Cortex of kidney (tissue), 1 donor: ENCODE measurements at places on chromosomes 11 and 22.

DNA sequence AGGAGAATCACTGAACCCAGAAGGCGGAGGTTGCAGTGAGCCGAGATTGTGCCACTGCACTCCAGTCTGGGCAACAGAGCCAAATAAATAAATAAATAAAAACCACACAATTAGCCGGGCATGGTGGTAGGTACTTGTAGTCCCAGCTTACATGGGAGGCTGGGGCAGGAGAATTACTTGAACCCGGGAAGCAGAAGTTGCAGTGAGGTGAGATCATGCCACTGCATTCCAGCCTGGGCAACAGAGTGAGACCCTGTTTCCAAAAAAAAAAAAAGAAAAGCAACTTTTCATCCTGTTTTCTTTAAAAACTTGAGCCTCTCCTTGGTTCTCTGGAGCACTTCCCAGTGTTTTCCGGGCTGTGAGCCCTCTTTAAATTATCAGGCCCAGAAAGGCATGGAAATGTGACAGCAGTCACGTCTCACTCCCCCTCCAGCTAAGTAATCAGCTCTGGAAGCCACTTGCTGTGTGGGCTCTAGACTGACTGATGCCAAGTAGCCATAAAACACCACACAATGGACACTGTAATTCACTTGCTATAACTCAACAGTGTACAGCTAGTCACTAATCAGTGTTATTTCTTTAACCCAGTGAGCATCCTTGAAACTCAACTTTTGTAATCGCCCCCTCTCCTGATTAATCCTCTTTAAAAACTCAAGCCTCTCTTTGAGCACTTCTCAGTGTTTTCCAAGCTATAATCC is 13.0 kb upstream of the MCHR1 start:
- DNase-seq: no peak

DNA sequence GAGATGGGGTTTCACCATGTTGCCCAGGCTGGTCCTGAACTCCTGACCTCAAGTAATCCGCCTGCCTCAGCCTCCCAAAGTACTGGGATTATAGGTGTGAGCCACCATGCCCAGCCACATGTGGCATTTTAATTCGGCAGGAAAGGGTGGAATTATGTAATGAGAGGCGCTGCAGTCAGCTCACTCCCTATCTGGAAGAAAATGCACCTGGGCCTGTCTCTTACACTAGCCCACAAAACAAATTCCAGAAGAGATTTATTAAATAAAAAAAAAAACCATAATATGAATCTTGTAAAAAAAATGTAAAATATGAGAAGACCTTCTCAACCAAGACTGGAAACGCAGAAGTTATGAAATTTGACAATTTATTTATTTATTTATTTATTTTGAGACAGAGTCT is 8.2 kb upstream of the KAT5 start:
- no peak for DNase-seq

- DNase-seq: no peak
Observed at GRCh38 chr22:34639911-34640310, 426.0 kb upstream of the ISX start.

DNA sequence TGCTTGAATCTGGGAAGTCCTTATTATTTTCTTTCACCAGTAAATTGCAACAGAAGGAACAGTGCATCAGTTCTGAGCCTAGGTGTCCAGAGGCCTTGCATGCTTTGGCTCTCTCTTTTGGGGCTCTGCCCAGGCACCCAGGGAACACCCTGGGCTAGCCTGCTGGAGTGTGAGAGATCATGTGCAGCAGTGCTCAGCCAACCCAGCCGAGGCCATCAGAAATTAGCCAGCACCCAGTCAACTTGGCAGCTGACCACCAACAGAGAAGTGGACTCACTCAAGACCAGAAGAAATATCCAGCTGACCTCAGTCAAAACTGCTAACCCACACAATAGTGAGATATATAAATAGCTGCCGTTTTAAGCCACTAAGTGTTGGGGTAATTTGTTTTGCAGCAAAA is 11.2 kb upstream of the P4HA3 start:
- DNase-seq: no peak

DNA sequence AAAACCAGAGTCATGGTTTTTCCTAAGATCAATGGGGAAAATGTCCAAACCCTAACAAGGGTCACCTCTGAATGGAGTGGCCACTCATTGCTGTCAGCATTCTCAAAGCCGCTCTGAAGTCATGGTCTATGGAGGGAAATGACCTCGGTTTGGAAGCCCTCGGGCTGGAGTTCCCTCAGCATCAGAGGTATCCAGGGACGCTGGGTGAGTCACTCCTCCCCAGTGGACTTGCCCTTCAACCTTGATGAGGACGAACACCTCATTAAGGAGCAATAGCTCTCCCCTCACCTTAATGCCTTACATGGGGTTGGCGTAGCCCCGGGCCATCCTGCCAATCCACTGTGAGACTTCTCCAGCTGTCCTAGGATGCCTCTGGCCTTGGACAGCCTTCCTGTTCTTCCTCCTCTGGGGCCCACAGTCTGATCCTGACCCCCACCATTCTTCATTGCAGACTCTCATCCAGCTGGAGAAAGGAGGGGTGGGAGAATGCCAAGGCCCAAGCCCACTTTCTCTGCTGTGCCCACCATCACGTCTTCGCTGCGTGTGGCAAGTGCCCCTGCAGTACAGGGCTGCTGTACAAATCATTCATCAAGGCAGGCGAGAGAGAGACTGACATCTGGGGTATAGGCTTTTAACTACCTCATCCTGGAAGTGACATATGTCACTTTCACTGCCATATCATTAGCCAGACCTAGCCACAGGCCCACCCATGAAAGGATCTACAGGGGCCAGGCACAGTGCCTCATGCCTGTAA is 25.4 kb upstream of the MYH9 start:
- DNase-seq: no peak

- no peak for DNase-seq
Observed at GRCh38 chr22:48395201-48395600, 1432.5 kb downstream of the BRD1 start.

DNA sequence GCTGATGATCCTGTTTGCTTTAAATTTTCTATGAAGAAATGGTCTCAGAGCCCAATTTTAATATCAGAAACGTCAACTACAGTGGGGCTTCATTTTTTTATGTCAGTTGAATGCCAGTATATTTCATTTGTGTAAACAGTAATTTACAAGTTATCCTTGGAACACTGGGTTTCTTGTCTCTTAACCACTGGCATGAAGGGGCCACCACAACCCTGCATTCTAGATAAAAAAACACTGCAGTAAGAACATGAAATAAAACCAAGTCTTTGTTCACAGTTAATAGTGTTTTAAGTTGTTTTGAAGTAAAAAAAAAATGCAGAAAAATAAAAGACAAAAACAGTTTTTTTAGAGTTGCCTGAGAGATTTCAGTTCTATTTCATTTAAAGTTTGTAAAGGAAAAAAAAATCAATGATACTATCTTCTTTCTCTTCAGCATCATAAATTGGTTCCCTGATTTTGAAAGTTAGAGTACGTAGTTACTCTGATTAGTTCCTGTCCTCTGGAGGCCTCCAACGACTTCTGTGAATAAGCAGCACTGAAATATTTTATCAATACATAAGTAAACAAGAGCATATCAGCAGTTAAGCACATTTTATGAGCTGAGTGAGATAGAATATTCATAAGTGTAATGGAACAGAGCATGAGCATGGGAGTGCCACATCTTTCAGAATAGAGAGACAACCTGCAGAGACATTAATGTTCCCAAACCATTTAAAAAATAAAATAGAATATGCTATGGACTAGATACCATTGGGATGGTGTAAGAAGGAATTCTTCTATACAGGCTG is 7.8 kb upstream of the DDI1 start:
- no peak for DNase-seq

GRCh38 chr11:75554258-75555022 is 7.6 kb upstream of the SERPINH1 start:
- DNase-seq: no peak

DNA sequence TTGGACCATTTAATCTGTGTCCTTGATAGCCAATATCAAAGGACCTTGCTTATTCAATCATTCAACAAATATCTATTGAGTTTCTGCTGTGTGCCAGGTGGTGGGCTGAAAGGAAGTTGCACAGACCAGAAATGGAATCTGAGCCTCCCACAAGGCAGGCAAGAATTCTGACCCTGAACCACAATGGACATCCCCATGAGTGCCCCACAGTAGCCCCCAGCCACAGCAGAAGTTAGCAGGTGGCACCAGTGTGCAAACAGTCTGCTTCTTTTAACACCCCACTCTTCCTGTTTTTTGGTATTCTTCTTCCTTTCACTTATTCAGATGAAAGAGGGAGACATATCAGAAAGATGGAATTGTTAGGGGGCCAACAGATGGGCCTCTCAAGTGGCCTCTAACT is 12.2 kb upstream of the SERPING1 start:
- DNase-seq: no peak

- no peak for DNase-seq
Observed at GRCh38 chr22:19497245-19497644, 17.5 kb downstream of the CDC45 start.

DNA sequence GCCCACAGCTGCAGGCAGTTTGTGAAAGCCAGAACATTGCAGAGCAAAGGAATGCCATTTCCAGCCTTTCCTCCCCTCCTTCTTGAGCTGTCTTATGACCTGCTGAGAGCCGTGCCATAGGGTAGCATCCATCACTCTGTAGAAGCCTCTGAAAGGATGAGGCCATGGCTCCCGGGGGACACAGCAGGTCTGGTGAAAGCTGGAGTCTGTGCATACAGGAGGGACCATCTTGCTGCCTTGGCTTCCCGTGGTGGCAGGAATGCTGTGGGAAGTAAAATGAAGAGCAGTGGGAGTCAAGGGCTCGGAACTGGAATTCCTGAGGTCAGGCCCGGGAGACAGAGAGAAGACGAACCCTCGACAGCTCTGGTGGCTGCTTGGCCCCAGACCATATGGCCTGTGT is 30.9 kb downstream of the ANO1 start:
- no peak for DNase-seq

GRCh38 chr11:110850846-110851245 is 138.6 kb upstream of the ARHGAP20 start:
- no peak for DNase-seq

DNA sequence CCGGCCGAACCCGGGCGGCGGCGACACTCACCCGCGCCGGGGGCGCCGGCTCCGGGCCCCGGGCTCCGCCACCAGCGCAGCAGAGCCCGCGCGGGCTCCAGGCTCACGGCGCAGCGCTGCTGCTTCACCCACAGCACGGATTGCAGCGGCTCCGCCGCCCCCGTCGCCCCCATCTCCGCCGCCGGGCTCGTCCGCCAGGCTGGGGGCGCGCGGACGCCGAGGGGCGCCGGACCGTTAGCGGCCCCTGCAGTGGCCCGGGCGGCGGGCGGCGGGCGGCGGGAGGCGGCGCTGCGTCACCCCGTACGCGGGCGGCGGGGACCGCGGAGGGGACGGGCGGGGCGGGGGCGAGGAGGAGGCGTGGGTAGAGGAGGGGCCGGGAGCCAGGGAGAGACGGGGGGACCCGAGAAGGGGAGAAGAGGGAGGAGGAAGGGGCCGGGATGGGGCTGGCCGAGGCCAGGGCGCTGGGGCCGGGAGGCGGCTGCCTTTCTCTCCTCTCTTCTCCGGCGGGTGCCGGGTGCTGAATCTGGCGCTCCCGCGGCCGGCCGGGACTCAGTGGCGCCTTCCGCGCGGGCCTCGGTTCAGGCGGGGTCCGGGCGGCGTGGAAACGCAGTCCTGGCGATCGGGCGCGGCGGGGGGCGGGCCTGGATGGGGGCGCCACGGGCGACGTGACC is at the start of gene CERK:
TSS of gene CERK (minus strand) at position 277 of the 671 bp plus-strand sequence. CDS start at position 173, 104 bp downstream.
- DNase-seq: no peak

GRCh38 chr11:75350743-75351540 is 519 bp downstream of the ARRB1 start:
- DNase-seq: no peak

DNA sequence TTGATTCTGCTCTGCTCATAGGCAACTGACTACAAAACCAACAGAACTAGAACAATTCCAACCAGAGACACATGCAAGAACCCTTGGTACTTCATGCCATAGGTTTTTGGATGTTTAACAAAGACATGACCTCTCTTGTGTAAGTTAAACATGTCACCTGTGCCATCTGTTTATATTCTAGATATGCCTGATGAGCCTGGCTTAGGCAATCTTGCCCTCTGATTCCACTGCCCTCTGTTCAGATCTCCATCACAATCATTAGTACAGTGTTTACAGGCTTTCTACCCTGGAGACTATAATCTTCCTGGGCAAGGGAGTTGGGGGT is 40.8 kb downstream of the ABTB2 start:
- no peak for DNase-seq

GRCh38 chr22:23394525-23395326 is 185.4 kb downstream of the IGLL1 start:
- DNase-seq: no peak

GRCh38 chr22:45526281-45526680 is 23.6 kb downstream of the FBLN1 start:
- no peak for DNase-seq

- peak; percentile 32 for DNase-seq
Observed at GRCh38 chr11:96342961-96343711, at the start of gene MAML2. MAML2 (minus strand) TSS chr11:96343195; CDS start chr11:96341895, 1,300 bp downstream.

- no peak for DNase-seq
Observed at GRCh38 chr11:103735497-103736032, 300.9 kb upstream of the DDI1 start.

DNA sequence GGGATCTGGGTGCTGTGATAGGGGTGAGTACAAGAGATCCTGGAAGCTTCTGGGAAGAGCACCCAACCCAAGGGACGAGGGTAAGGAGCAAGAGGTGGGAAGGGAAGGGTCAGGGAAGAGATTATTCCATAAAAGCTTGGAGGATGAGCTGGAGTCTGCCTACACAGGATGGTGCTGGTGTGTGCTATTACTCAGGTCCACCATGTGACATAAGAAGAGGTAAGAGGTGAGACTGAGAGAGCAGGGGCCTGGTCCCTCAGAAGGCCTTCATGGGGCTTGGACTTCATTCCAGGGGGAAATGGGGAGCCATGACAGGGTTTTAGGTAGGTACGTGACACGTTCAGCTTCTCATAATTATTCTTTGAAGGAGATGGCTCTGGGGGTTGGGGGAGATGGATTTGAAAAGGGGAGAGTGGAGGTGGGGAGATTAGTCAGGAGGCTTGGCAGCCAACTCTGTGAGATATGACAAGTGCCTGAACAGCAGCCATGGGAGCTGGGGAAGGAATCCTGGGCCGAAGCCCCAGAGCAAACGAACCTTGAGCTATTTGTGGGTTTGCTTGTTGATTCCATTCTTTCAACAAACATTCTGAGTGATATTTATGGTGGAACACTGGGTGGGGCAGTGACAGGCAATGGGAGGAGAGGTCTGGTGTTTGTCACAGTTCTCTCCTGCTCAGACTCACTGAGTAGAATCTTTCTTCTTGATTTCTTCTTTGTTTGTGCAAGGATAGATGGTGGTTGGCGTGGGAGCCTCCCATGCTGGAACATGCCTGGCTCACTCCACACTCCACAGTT is 11.2 kb upstream of the NCAM1 start:
- DNase-seq: no peak

GRCh38 chr22:50067244-50067643 is 9.1 kb upstream of the TTLL8 start:
- DNase-seq: no peak

DNA sequence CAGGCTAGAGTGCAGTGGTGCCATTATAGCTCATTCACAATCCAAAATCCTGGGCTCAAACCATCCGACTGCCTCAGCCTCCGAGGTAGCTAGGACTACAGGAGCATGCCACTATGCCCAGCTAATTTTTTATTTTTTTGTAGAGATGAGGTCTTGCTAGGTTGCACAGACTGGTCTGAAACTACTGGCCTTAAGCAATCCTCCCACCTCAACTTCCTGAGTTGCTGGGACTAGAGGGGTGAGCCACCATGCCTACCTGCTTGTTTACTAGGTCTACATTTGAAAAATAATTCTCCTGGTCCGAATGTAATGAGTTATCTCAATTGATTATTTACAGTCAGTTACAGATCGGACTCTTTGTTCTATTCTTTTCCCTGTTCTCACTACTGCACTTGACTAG is 22.0 kb downstream of the TAF1D start:
- no peak for DNase-seq

- no peak for DNase-seq
Observed at GRCh38 chr11:26014456-26015115, 317.3 kb upstream of the ANO3 start.
